ENCODE measurements at places on chromosomes 4 and X.

DNA sequence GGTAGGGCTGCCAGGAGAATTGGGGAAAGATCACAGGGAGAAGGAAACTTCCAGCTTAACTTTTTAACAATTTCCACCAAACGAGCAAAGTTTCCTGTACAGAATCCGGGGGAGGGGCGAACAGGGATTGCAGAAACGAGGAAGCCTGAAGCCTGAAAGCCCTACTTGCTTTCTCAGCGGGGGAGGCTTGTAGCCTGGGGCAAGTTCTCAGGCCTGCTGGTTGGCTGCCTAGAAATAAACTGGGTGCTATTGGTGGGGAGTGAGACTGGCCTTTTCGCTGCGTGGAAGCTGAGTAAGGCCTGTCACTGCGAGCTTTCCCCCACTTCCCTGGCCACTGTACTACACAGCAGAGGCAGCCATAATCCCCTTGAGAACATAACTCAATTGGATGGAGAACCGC lies 110.8 kb upstream of the ATP8A1 start:
- DNase-seq: no peak

DNA sequence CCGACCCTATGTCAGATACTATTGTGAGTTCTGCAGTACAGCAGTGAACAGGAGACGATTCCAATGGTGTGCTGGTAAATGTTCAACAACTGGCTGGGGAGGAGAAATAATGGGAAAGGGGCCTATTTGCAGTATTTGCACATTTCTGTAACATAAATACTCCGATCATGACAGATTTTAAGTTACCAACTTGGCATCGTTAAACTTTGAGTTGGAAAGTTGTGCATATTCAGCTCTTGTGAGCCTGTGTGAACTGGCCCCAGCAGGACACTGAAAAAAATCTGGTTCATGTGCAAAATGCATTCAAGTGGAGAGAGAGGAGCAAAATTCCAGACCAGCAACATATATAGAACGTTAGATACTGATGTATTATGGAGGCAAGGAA lies 175.0 kb downstream of the MAPK10 start:
- no peak for DNase-seq

GRCh38 chr4:11470438-11471045 lies 41.8 kb upstream of the HS3ST1 start:
- no peak for DNase-seq

DNA sequence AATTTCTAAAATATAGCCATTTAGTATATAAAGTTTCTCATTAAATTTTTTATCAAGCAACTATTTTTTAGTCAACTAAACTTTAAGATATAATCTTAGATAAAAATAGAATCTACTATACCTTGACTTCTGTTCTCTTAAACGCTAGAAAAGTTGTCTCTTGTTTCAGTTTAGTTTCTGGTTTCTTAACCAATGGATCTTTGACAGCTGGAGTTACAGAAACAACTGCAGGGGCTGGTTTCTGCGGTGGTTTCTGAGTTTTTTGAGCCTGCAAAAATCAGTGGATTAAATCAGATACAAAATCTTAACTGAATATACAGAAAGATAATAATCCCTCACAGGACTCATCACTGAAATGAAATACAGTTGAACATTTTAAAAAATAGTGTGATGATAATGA lies 21.9 kb downstream of the INTS12 start:
- no peak for DNase-seq

- DNase-seq: no peak
These were observed 954.6 kb upstream of the LCORL start for GRCh38 chr4:18975916-18976808.

- DNase-seq: no peak
These were observed 29.0 kb downstream of the COQ2 start for GRCh38 chr4:83255584-83255983.

DNA sequence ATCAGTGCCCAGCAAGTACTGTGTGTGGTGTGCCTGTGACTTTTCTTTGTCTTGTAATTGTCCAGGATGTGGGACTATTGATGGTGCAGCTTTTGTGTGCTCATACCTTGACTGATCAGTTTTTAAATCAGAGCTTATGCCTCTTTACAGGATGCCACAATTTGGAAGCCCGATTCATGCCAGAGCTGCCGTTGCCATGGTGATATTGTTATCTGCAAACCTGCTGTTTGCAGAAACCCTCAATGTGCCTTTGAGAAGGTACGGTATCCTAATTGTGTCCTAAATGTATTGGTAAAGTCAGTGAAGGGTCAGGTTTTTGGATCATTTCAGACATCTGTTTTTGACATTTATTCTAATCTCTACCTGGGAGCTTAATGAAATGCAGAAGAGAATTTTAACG lies 180.2 kb downstream of the FRAS1 start:
- DNase-seq: no peak

GRCh38 chr4:11532138-11532537 lies 103.4 kb upstream of the HS3ST1 start:
- no peak for DNase-seq

GRCh38 chrX:9301836-9302235 lies 163.0 kb upstream of the TBL1X start:
- DNase-seq: no peak

- no peak for DNase-seq
These were observed 14.1 kb downstream of the COX18 start for GRCh38 chr4:73055241-73055897.

DNA sequence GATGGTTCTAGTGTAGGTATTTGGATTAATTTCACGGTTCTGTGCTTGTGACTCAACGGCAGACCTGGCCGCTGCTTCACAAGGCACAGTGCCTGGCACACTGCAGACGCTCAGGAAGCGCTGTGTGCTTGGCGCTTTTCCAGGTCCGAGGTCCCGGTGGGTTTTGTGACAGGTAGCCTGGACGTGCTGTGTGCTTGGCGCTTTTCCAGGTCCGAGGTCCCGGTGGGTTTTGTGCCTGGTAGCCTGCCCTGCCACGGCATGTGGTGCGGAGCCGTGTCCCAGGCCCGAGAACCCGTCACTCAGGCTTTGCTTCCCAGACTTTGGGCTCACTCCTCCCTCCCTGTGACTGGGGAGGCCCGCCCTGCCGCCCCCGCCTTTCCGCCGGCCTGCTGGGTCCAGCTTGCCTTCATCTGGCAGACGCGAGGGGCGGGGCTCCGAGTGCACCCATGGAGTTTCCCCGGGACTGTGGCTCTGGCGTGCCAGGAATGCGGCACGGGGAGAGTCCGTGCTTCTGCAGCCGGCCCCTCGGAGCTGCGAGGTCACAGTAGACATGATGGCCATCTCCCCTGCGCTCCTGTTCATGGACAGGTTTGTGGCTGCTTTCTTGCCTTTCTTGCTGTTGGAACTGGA lies 44.2 kb downstream of the TBC1D14 start:
- no peak for DNase-seq

GRCh38 chr4:38621028-38621684 lies 42.8 kb upstream of the KLF3 start:
- no peak for DNase-seq

DNA sequence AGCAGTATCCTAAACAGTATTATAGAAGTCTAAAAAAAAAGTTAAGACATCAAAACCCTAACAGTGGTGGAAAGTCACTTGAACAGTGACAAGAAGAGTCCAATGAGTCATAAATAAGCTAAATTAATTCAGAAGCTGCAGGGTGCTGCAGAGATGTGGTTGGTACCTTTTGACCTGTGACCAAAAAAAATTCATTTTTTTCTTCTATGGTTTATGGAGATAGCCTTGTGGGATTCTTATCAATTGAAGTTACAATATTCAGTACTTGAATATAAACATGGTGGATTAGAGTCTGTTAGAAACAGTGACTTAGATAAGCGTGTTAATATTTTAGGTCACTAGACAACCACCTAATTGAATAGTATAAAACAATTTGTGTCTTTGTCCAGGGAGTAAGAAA lies 35.4 kb downstream of the CCSER1 start:
- DNase-seq: no peak

GRCh38 chr4:185020293-185020808 lies 2.1 kb downstream of the HELT start:
- DNase-seq: no peak

- DNase-seq: no peak
These were observed 5.1 kb downstream of the SEPTIN6 start for GRCh38 chrX:119687661-119688413.

GRCh38 chr4:145271194-145271593 lies 90.8 kb upstream of the OTUD4 start:
- DNase-seq: no peak

DNA sequence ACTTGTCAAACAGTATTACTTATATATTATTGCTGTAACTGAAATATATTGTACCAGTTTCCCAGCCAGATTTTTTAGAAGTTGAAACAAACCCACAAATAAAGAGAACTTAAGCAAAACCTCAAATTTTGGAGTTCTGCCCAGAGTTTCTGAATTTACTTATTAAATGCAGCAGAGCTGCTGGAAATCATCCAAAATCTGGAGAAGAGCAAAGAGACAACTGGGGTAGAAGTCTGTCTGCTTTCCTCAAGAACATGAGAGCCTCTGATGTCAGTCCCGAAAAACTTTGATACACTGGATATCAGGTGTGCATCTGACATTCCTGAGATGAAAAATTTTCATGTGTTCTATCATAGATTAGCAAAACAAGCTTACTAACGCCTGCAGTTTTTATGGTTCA lies 325.9 kb downstream of the NR3C2 start:
- DNase-seq: no peak

- no peak for DNase-seq
These were observed 1835.8 kb upstream of the TENM3 start for GRCh38 chr4:180407275-180407885.

DNA sequence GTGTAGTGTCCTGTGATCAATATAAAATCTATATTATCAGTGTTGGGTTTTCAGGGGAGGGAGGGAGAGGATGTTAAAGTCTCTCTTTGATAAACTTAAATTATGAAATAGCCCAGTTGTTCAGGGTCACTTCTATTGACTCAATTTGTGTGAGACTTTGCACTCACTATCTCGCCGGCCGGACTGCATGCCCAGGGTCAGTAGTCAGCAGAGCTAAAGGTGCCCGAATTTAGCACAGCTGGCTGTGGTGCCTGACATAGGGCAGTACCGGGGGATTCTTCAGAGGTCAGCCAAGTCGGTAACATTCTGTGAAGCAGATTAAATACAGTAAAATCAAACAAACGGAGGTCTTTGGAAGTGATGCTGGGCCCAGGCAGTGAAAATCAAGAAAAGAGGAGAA lies 19.2 kb downstream of the GABRQ start:
- no peak for DNase-seq

DNA sequence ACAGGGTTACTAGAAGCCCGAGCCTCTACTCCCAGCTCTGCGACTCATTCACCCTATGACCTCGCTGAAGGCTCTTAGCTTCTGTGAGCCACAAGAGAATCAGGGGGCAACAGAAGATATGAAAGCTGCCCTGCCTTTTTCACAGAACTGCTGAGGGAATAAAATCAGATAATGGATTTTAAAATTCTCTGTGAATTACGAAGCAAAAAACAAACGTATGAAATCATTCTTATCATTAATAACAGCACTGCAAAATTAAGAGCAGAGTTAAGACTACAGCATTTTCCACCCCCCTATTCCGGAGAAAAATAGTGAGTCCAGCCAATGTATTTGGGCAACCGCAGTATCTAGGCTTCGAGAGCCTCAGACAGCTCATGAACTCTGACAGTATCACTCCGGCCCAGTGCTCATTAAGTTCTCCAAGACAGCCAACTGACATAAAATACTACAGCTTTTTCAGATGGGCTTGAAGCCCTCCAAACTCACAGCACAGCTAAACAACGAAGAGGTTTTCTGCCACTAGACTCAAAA lies 33.4 kb downstream of the AFAP1 start:
- DNase-seq: no peak

DNA sequence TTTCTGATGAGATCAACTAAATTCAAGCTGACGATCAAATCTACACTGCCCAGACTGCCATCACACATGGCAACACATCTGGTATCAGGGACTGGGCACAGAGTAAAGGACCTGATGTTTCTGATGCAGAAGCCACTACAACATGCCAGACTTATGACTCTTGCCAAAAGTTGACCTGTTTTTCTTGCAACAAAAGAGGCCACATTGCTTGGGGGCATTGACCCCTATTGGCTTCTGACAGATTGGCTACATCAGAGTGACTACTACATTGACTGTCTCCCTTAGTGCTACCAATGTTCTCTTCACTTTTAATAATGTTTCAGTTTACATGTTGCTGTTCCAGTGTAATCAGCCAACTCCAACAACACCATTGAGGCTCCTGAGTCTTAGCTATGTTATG lies 15.3 kb upstream of the SMIM10 start:
- no peak for DNase-seq

DNA sequence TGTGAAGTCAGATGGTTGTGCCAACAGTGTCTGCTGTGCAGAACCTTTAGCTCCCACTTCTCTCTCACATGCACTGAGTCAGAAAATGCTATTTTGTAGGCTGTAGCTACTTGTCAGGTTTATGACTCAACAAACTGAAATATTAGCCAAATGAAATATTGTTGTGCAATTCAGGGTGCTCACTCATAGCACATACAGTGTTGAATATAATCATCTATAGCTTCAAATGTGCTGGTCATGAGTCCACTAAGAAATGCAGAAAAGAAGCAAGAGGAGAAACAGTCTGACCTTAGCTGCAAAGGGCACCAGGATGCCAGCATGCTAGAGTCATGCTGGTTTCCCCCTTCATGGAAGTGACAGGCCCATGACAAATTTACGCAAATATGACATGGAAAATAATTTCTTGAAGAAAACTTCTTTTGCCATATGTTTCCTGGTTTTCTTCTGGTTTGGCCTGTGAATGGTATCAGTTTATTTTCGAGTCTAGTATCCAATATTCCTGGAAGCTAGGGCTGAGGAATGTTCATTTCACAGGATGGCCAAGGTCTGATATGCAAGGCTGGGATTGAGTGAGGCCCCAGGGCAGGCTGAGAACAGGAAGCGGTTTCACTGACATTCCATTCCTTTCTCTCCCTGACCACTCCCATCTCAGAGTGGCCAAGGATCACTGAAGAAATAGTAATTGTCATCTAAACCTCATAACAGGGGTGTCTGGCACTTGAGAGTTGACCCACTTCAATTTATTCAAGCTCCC lies 10.3 kb upstream of the CXCL2 start:
- DNase-seq: no peak

DNA sequence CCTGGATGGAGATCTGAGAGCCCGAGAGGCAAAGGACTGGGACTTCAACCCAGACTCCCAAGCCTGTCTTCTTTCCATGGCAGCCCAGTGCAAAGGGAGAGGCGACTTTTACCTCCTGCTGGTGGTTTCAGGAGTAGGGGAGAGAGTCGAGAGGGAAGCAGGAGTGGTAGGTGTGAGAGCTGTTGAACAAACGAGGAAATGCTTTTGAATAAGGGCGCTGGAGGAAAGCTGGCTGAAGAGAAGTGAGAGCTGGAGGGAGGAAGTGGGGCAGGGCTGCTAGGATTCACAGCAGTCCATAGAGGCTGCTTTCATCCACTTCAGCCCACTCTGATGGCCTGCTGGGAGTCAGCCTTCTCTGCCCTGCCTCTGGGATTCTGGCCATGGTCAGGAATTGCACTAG lies 81.8 kb upstream of the EFNB1 start:
- DNase-seq: no peak

- DNase-seq: no peak
These were observed 71.4 kb downstream of the GBA3 start for GRCh38 chr4:22764183-22764582.

GRCh38 chrX:94977986-94978385 lies 1304.0 kb downstream of the FAM133A start:
- DNase-seq: no peak

- DNase-seq: no peak
These were observed 23.2 kb upstream of the ASMTL start for GRCh38 chrX:1475881-1476280.

Measured in liver (tissue), 10 donors.